ENCODE measurements at places on chromosomes 4 and X.

GRCh38 chrX:115183980-115184379, 5.2 kb upstream of the RBMXL3 start:
- no peak for DNase-seq

GRCh38 chr4:79823148-79823763, 249.8 kb downstream of the ANTXR2 start:
- DNase-seq = no peak

DNA sequence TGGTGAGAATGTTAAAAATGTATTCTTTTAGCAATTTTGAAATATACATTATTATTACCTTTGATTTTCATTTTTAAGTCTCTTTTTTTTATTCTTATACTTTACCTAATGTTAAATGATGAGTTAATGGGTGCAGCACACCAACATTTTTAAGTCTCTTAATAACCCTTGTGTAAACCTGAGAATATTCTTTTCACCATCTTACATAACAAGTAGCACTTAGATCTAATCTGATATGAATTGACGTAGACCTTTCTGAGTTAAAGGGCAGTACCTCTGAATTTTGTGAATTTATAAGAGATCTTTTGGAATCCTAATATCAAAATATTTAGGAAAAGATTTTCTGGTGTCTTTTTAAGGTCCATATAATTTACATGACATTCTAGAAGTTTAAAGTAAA, 110.6 kb downstream of the TTC29 start:
- DNase-seq = no peak

GRCh38 chrX:150196285-150196684, 166.8 kb upstream of the MAMLD1 start:
- DNase-seq = no peak

- no peak for DNase-seq
Observed at GRCh38 chr4:73917081-73917501, 47.9 kb downstream of the CXCL1 start.

DNA sequence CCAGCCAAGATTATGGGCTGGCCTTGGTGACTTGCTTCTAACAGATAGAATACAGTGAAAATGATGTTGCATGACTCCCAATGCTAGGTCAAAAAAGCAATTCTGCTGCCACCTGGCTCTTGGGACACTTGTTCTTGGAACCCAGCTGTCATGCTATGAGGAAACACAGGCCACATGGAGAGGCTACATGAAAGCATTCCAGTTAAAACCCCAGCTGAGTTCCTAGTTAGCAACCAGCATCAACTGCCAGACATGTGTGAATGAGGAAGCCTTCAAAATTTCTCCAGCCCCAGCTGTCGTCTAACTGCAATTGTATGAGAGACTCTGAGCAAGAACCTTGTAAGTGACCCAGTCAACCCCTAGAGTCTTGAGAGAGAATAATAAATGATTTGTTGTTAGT, 105.2 kb upstream of the FGF16 start:
- DNase-seq = no peak

GRCh38 chr4:13546941-13547484, 2.7 kb upstream of the NKX3-2 start:
- DNase-seq = no peak

GRCh38 chrX:23478561-23478960, 143.9 kb downstream of the PTCHD1 start:
- no peak for DNase-seq

- DNase-seq = no peak
Observed at GRCh38 chrX:3178329-3178728, 137.1 kb downstream of the ARSF start.

DNA sequence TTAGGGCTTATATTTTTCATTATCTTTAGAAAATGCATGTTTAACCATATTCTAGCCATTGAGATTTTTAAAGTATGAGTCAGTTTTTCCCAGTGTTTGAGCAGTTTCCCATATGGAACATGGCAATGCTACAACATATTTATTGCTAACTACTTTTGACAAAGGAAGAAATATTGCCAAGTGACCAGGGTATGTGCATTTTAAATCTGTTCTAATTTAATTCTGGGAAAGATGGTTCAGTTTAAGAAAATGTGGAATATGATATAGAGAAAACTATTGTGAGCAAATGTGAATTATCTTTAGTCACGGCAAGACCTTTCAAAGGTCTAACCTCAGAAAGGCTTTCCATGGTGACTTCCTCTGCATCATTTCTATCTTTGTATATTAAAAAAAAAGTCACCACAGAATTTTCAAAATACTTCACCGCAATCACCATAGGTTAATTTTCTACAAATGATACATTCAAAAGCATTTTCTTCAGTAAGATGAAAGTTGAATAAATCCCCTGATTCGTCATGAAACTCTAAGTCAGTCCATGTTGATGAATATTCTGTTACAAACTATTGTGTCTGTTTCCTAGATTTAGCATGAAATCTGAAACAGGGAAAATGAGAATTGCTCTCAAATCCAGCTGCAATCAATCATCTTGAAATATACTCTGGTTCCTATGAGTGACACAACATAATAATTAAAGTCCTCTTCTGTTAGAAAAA, 2349.0 kb upstream of the TENM3 start:
- DNase-seq = no peak

- no peak for DNase-seq
Observed at GRCh38 chrX:46882266-46882665, 30.0 kb upstream of the JADE3 start.

DNA sequence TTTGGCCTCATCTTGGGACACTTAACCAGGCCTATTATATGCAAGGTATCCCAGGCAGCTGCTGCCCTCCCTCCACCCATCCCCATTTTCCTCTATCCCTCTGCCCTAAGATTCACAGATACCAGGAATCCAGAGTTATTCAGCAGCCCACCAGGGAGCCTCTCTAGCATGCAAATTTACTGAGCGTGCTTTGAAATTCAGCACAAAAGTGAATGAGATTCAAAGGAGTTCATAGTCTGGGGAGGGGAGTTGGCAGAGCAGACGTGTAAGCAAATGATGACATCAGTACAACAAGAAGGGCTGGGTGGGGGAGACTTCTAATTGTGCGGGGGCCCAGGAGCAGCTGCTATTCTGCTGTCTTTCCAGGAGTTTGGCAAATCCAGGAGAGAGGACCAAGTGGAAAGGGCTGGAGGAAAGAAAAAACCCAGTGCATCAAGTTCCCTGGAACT, 1.7 kb upstream of the MTM1 start:
- DNase-seq = no peak

DNA sequence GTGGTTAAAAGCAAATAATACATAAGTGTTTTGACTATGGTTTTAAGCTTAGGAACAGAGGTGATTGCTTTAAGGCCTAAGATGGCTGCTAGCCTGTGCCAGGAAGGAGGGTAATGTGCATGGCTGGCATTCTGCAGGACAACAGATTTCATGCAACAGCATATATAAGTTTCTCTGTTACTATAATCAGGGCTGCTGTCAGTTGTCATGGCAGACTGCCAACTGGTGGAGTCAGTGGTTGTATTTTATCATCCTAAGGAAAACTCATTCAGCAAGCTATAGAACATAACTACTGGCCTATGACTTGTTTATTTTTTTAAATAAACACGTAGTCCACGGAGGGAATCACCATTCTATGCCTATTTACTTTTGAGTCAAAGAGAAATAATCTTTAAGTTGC, 77.7 kb upstream of the DCAF8L1 start:
- no peak for DNase-seq

- no peak for DNase-seq
Observed at GRCh38 chr4:7973545-7973981, 33.9 kb upstream of the AFAP1 start.

DNA sequence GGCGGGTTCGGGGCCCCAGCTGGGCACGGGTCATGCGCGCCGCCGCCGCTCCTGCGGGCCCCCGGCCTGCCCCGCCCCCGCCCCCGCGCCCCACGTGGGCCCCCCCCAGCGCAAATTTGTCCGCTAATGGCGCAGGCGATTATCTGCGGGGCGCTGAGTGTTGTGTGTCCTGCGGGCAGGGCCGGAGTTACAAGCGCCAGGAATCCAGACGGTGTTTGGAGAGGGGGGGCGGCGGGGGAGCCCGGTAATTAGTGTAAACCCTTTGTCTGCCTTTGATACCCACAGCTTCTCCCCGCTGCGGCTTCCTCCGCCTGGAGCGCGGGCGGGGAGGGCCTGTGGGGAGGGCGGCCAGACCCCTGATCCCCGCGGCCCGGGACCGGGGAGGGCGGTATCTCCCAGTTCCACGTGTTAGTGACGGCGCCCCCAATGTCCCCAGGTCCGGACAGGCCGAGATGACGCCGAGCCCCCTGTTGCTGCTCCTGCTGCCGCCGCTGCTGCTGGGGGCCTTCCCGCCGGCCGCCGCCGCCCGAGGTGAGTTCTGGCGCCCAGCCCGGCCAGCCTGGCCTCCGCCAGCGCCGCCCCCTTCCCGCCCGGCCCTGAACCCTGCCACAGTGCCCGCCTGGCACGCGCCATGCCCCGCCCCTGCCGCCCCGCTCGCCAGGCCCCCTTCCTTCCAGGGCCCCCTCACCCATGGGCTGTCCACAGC, 761 bp downstream of the FGFRL1 start:
- DNase-seq = peak; percentile 36

DNA sequence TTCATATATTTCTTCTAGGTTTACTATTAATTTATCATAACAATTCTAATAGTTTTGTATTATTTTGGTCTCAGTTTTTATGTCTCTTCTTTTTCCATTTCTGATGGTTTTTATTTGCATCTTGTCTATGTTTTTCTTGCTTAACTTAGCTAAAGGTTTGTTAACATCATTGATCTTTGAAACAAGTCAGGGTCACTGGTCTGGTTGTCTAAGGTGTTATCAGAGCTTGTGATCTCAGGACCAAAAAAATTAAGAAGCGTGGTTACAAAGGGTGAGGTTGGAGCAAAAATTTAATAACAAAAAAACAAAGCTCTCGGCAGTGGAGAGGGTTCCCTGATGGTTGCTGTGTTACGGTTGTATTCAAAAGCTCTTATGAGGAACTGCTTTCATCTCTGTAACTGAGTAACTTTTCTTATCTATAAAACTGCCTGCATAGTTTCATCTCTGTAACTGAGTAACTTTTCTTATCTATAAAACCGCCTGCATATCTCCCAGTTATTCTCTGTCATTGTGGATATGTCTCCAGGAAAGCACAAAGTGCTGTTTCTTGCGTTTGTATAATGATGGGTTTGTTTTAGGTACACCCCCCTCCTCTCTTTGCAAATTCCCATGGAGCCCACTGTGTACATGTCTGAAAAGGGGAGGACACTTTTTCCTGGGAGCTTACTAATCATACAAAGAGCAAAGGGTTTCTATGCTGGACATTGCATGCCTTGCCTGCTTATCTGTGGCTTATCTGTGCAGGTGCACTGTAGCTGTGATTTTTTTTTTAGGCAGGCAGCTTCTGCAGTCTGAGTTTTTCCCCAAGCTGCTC, 62.4 kb upstream of the UGT2B15 start:
- DNase-seq = no peak

DNA sequence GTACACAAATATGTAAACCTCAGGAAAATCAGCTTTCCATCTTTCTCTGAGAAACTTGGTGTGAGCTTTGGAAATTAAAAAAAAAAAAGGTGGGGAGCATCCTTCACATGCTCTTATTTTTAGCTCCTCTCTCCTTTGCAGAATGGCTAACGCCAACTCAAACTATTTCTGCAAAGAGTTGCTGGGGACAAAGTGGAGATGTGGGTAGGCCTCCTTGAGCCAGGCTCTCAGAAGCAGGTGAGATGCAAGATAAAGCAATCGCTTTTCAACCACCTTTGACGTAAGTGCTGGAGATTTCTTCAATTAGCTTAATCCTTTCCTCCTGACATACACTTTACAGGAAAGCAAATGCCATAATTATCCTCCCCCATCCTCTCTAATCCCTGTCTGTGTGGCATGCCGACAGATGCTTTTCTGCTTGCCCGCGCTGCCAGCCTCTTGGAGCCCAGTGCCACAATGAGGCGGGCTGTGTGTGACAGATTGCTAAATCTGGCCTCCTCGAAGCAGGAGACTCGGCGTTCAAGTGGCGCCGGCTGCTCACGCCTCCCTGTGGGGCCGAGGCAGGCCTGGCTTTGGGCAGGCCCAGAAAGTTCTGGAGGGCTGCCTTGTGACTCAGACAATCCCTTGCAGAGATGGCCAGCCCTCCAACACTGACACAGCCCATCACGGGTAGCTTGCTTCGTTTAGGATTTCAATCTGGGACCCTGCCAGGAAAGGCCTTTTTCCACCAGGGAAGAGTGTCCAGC, 64.9 kb upstream of the SOD3 start:
- no peak for DNase-seq

GRCh38 chr4:183360161-183360919, 38.1 kb upstream of the CLDN24 start:
- DNase-seq = no peak

- no peak for DNase-seq
Observed at GRCh38 chrX:21167494-21167893, 206.7 kb upstream of the CNKSR2 start.

GRCh38 chr4:180437601-180438000, 1805.6 kb upstream of the TENM3 start:
- DNase-seq = no peak

GRCh38 chr4:8601556-8601955, 9.0 kb downstream of the CPZ start:
- no peak for DNase-seq

DNA sequence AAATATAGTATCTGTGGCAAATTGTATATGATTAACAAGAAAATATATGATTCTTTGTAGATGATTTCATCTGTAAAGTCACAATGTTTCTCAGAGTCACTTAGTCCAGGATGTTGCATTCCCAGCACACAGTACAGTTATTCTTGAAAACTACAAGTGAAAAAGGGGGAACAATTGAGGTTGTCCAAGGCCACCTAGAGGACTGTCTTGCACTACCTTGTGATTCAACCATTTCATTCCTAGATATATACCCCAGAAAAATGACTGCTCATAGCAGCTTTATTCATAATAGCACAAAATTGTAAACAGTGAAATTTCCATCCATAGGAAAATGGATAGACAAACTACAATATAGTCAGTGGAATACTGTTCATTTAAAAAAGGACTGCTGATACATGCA, 16.0 kb downstream of the C4orf33 start:
- no peak for DNase-seq

DNA sequence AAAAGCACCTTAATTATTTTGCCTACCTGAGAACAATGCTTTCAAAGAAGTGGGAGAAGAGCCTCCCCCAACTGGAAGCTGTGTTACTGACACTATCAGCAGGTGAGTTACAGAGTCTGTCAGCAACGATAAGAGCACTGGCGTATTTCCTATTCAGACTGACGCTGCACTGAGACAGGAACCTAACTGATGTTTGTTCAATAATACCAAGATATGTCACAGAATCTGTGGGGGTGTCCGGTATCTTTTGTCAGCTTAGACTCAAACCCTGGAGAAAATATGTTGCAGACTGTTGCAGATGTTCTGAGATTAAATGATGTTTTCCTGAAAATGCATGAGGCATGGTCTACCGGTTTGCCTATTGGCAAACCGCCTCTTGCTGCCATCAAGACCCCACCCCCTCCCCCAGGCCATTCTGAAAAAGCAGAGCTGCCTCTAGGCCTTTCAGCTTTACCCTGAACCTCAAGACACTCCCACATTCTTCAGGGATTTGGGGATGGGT, 115.2 kb upstream of the KIT start:
- DNase-seq = no peak

GRCh38 chr4:188854436-188854835, 715.2 kb downstream of the TRIML1 start:
- no peak for DNase-seq

- DNase-seq = no peak
Observed at GRCh38 chr4:181312066-181312465, 931.1 kb upstream of the TENM3 start.

- no peak for DNase-seq
Observed at GRCh38 chr4:65046192-65047133, 623.8 kb downstream of the EPHA5 start.

Measured in activated naive CD4-positive, alpha-beta T cell treated with Interleukin-2 at 50 U/mL for 16 hours (primary cell).